ENCODE measurements at places on chromosomes 2 and 18.

GRCh38 chr2:234550511-234551107 is 53.7 kb upstream of the ARL4C start:
- DNase-seq: peak; percentile 75

DNA sequence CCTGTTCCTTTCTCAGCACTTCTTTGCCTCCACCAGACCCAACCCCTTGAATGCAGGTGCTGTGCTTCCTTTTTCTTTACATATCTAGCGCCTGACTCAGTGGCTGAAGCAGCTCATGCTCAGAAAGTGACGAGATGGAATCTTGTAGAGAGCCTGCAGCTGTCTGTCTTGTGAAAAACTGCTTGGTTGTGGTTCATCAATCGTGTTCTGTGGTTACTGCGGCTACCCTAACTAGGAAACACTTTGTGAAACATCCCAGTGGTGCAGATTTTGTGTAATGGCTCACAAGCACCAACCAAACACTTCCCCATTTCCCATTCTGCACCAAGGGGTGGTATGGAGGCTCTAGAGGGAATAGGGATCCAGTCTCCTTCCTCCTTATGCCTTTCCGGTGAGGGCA is 307.2 kb upstream of the MMADHC start:
- no peak for DNase-seq

DNA sequence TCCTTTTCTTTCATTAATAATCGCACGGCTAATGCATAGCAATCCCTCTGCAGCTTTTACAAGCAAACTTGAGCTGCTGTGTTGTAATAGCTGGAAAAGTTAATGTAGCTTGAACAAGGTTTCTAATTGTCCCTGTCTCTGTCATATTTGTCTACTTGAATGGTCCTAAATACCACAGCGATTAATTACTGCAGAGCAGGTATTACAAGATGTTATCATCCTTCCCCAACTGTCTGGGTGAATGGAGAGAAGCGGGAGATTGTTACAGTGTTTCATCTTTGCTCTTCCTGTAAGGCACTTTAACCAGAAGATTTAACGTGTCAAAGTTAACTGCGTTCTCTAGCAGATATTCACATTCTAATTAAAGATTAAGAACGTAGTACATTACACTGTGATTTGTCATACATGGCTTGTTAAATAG is 422.2 kb upstream of the POU3F3 start:
- no peak for DNase-seq

GRCh38 chr2:26352892-26353291 is 6.3 kb upstream of the ADGRF3 start:
- DNase-seq: no peak

DNA sequence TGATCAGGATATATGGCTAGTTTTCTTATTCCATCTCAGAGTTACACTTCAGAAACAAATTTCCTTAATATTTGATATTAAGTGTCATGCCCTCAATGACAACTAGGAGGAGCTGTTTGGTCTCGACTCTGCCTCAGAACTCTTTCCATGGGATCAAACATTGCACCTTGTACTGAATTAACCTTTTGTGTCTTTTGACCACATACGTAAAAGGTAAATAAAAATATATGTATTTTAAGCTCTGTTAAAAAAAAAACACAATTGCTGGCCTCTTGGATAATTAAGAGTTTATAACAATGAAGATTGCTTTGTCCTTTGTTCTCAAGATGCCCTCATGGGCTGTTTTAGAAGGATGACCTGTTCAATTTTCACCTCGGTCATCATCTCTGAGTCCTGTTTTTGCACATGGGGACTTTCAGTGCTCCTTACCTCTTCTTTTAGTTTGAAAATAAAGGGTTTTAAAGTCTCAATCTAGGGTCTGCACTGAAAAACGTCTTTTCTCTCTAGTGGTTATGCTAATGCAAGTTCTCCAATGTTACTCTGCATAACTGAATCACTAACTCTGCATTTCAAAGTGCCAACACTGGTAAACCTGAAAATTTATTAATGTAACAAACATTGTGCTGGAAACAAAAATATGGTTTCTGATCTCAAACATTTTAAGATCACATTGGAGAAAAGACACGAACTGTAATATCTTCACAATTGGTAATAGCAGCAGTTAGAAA is 18.8 kb upstream of the FN1 start:
- DNase-seq: no peak

- DNase-seq: no peak
Observed at GRCh38 chr2:219870041-219870440, 242.6 kb downstream of the SLC4A3 start.

GRCh38 chr2:23664066-23664788 is 262.7 kb downstream of the ATAD2B start:
- no peak for DNase-seq

GRCh38 chr2:151560289-151560688 is 150.6 kb downstream of the RIF1 start:
- no peak for DNase-seq

DNA sequence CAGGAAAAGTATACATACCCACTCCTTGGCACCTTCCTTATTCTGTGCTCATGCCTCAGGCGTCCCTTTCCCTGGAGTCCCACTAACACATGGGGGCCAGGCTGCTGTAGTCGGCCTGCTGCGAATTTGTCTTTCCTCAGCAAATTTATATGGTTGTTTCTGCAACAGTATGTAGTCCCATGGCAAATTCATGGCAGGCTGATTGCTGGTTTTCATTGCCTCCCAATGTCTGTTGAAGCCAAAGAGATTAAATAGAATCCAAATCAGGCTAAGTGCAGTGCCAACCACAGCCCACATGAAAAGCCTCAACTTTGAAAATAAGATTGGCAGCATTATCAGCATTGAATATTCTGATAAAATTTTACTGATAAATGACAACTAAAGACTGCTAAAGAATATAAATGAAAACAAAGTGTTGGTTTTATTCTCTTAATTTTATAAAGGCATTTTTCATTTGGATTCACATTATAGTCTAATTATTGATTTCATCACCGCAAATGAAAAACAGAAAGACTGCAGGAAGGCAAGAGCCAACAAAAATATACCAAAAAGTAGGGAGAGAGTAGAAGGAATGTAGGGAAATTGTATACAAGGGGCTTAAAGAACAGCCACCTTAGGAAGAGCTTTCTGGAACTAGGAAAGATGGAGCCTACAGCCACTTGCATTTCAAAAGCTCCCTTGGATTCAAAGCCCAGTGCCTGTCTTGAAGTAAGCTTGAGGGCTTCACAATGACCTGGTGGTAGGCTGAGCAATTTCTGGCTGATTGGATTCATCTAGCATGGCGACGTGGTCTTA is 283.7 kb upstream of the MMADHC start:
- DNase-seq: no peak

DNA sequence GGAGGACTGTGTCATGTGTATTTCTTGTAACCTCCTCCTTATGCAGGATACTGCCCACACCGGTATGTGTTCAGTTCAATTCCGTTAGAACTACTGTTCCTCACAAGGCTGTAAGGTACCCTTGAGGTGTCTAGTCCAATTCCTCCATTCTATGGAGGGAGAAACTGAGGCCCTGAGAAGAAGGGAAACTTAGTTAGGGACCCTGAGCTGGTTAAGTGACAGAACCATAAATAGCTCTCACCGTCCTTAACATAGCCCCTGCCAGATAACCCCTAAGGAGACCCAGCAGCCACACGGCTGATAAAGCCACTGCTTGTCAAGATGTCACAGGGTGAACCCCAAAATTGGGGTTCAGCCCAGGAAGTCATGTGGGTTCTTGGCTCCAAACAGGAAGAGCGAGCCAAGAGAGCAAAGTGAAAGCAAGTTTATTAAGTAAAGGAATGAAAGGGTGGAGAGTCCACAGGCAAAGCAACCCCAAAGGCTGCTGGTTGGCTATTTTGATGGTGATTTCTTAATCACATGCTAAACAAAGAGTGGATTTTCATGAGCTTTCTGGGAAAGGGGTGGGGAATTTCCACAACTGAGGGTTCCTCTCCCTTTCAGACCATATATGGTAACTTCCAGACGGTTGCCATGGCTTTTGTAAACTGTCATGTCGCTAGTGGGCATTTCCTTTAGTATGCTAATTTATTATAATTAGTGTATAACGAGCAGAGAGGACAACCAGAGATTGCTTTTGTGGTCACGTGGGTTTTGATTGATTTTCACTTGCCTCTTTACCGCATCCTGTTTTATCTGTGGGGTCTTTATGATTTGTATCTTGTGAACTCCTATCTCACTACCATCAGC is 83.4 kb upstream of the RTN4 start:
- peak; percentile 67 for DNase-seq

GRCh38 chr2:141554810-141555209 is 576.0 kb downstream of the LRP1B start:
- no peak for DNase-seq

GRCh38 chr2:179106676-179107428 is 56.9 kb upstream of the CCDC141 start:
- DNase-seq: no peak

DNA sequence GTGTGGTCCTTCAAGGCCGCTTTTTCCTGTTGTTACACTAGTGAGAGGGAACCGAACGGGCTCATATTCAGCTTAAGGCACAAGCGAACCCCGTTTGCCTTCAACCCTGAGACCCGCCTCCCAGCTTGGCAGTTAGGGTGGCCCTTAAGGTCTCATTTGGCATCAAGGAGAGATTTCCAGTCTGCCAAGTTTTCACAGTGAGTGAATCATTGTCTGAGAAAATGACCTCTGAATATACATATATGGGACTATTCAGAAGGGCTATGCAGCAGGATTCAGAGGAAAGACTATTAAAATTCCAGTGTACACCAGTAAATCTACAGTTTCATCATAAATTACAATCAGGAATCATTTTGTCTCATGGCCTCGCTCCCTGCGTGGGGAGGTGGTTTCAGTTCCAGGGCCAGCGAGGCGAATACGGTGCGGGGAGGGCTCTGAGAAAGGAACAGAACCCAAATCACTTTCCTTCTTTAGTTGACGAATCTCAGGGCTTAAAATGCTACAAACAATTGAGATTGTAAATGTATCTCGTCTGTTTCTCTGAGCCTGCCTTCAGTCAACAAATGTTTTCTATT is 231.4 kb downstream of the FAM210A start:
- no peak for DNase-seq

- no peak for DNase-seq
Observed at GRCh38 chr2:3148716-3149115, 228.9 kb downstream of the EIPR1 start.

- no peak for DNase-seq
Observed at GRCh38 chr2:25000503-25001324, 29.0 kb upstream of the DNAJC27 start.

DNA sequence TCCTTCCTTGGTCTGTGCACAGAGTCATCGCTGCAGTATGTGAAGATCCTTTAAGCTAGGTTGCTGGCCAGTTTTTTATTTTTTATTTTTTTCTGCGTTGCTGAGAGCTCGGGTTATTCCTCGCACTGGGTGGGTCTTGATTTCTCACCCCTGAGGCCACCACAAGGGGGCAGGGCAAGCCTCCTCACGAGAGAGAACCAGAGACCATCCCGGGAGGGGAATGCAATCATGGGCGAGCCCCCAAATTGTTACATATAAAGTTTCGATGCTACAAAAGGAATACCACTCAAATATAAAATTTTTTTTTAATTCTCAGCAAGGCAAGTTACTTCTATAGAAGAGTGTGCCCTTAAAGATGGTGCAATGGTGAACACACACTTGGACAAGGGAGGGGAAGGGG is 24.9 kb downstream of the HTR2B start:
- DNase-seq: no peak

DNA sequence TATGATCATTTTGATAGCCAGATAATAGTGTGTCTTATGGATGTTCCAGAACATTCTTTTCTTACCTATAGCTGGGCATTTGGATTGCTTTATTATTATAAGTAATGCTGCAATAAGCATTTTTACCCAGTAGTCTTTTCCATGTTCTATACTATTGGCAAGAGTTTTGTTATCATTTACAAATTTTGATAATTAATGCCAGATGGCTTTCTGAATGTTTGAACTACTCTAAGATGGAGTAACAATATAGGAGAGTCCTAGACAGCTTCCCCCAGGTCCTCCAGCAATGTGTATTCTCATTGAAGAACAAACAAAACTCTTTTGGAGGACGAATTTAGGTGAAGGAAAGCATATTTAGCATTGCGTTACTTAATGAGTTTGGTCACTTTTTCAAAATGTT is 73.0 kb downstream of the INPP4A start:
- DNase-seq: no peak

DNA sequence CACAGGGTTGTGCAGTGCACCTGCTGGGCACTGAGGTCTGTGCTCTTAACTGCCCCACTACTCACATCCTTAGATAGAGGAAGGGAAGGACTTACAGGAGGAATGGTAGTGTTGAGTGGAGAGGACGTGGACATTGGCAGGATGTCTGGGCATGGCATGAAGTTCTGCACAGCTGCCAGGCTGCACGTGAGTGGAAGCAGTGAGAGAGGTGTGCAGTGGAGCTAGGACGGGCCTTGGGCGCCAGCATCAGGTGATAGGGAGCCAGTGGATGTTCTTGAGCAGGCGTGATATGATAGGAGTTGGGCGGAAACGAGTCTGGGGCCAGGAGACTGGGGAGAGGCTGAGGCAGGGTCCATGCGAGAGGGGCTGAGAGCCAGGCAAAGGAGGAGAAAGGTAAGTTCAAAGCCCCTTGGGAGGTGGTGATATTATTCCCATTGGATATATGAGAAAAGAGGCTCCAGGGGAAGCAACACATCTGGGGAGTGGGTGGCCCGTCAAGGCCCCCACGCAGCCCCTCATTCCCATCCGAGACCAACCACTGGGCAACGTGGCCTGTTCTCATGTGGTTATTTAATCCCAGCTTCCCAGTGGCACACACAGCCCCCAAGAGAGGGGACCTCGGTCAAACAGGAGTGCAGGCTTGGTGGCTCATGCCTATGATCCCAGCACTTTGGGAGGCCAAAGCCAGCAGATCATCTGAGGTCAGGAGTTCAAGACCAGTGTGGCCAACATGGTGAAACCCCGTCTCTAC is 45.7 kb upstream of the SNED1 start:
- no peak for DNase-seq

DNA sequence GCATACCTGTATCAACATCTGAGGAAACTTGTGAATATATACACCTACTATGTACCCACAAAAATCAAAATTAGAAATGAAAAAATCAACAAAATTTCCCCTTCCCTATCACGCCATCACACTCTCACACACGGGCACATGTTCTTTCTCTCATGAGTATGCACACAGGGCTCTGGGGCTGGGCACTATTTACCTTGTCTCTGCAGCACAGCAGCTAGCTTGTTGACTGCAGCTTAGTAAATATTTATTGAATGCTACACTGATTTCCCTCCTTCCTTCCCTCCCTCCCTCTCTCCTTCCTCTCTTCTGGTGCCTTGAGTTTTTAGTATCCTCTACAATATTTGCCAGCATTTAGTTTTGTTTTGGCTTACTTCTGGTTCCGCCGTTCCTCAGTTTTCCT is 182.7 kb upstream of the LHCGR start:
- no peak for DNase-seq

GRCh38 chr2:36381993-36382392 is 26.4 kb downstream of the CRIM1 start:
- no peak for DNase-seq

GRCh38 chr18:48674758-48675351 is 136.0 kb downstream of the CTIF start:
- no peak for DNase-seq

DNA sequence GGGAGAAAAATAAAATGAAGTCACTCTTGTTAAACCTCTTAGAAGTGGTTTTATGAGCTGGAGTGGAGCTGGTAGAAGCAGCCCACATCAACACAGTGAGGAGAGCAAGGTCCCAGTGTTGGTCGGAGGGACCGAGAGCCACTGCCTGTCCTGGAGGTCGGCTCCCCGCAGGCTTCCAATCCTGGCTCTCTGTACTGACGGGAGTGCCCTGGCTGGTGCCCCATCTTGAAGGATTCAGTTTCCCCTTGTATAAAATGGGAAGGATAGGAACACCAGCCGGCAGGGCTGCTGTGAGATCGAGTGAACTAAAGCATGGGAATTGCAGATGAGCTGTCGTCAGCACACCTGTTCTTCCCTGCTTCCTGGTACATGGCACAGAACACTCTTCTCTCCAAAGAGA is 104.3 kb upstream of the ID2 start:
- peak; percentile 52 for DNase-seq

Data from activated CD8-positive, alpha-beta memory T cell treated with anti-CD3 and anti-CD28 coated beads for 24 hours (primary cell).